Heart left ventricle (tissue), 16 donors: ENCODE measurements at places on chromosomes 3 and 15. TPM values are rescaled to one million over a fixed set of nuclear protein-coding genes. Genes with fewer than 3 reads are reported as not detected.

GRCh38 chr3:43674345-43675085, 16.2 kb upstream of the ABHD5 start:
- no peak for DNase-seq

GRCh38 chr3:4736284-4736861, 242.9 kb upstream of the BHLHE40 start:
- DNase-seq: peak; percentile 49

- no peak for DNase-seq
Observed at GRCh38 chr3:60523536-60523935, 727.7 kb downstream of the FHIT start.

DNA sequence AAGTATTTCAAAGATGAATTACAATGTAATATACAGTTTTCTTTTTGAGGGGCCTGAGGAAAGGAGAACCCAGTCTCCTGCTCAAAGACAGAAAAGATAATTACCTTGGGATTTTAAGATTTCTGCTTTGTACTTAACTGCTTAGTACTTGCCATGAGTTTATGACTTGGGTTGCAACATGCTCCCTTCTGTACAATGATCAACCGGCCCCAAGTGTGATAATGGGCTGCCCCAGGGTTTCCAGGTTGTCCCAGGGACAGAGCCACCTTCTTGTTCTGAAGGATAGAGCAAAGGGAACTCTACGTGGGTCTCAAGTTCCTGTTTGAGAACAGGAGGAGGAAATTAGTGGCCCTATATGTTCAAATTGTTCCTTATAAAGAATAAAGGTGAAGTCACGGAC, 104.8 kb downstream of the ABHD5 start:
- no peak for DNase-seq

DNA sequence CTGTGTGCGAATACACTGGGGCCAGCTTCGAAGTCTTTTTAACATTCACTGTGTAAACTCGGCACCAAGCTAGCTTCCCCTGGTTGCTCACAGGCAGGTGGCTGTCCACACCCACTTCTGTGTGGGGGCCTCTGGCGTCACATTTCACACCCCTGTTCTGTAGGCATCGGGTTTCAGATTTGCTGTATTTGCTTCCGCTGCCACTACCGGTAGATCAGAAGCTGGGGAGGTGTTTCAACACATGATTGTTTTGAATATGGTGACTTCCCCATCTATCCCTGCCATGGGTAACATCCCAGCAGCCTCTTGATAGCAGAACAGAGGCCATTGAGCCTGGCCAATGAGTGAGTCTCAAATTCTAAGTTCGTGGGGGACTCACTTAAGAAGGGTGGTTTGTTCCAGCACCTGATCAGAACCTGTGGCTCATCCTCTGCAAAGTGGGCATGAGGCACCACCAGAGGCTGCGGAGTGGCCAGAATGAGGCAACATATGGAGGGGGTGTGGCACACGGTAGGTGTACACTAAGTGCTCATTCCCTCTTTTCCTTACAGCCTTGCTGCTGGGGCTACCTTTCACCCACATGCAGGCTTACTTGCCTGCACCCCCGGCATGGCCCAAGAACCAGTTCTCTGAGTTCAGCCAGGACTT, 61.5 kb downstream of the IQSEC1 start:
- DNase-seq: no peak

- DNase-seq: no peak
Observed at GRCh38 chr15:79427781-79428598, 4.1 kb upstream of the MINAR1 start.

- DNase-seq: peak; percentile 68
Observed at GRCh38 chr15:28977377-28978010, 91.7 kb downstream of the APBA2 start.

DNA sequence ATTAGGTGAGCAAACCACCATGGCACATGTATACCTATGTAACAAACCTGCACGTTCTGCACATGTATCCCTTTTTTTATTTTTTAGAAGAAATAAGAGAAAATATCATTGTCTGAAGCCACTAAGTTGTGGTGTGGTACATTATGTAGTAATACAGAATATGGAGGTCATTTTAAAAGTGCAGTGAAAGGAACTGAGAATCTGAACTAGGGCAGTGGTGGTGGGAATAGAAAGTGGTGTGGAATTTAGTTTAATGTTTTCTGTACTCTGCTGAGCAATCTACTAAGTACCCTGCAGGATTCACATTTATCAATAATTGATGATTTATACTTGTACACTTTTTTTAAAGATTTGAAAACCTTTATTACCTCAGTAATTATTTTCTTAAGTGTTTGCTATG, 283.5 kb downstream of the CHL1 start:
- DNase-seq: no peak

GRCh38 chr3:118550122-118550521, 484.5 kb downstream of the IGSF11 start:
- no peak for DNase-seq

DNA sequence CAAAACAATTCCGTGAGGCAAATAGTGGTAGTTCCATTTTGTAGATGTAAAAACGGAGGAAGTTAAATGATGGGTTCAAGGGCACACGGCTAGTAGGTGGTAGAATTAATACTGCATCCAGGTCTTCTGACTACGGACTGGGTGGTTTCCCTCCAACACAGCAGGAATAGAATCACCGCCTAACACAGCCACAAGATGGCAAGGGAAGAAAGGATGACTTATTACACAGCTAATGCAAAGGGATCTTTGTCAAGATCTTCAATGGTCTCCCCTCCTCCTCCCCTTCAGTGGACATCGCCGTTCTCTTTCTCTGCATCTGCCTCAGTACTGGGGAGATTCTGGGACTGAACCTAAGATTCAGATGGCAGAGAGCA, 524 bp upstream of the TOPBP1 start:
- no peak for DNase-seq

- DNase-seq: no peak
Observed at GRCh38 chr3:65807225-65807624, 231.5 kb downstream of the MAGI1 start.

DNA sequence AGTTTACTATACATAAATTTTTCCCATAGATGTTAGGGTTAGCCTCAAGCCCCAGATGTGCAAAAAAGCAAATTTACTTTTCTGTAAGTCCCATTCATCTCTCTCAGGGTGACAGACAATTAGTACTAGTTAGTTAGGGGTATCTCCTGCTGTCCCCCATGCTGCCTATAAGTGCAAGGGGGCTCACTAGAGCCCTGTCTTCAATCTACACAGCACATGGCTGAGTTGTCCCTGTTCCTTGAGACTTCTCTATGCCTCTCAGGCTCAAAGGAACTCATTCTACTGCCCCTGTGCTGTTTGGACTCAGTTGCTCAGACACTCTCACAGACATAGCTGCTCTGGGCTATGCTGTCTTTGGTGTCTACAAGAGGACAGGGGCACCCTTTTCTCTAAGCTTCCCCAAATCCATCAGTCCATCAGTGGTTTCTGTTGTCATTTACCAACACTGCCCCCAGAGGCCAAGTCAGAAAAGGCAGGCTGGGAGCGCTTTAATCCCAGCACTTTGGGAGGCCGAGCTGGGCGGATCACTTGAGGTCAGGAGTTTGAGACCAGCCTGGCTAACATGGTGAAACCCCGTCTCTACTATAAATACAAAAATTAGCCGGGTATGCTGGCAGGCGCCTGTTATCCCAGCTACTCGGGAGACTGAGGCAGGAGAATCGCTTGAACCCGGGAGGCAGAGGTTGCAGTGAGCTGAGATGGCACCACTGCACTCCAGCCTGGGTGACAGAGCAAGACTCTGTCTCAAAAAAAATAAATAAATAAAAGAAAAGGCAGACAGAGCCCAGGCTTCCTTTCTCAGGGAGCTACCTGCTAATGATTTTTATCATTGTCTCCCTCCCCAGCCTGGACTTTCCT, 31.4 kb upstream of the PRTG start:
- no peak for DNase-seq

DNA sequence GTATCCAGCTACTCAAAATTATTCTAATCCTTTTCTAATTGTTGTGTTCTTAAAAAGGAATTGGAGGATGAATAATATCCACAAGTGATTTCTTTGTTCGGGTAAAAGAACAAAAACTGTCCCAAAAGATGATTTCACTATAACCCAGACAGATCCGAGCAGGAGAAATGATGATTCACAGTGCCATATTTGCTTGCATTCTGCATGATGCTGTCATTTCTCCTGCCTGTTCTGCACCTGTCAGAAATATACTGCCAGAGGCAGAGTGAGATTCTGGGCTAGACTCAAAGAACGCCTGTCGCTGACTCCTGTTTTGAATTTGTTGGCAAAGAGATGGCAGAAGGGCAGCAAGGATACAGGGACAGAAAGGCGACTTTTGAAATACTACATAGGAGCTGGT, 34.7 kb upstream of the SLC24A5 start:
- DNase-seq: no peak

GRCh38 chr3:177652556-177653291, 455.4 kb upstream of the TBL1XR1 start:
- DNase-seq: no peak

DNA sequence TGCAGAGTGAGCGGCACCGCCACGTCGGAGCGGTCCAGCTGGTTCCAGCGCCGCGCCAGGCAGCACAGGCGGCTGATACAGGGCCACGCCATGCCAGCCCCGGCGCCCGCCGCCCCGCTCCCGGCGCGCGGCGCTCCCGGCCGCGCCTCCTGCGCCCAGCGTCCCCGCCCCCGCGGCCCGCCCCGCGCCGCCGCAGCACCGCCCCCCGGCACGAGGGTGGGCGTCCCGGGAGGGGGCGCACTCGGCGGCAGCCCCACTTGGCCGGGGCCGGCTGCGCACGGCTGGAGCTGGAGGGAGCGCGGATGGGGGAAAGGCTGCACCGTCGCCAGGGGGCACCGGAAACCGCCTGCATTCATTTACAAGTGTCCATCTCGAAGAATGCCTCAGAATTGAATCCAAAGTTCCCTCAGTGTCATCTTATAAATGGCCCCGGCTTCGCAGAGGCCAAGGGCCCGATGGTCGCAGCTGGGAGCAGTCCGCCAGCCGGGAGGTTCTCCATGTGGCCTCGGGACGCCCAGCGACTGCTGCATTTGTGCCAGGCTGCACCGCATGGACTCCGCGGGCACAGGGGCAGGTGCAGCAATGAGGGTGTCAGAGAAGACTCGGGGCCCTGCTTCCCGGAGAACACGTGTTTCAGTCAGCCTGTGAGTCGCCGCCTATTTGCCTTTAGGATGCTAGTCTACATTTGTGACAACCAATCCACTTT, at the start of gene MAP6D1:
Gene MAP6D1 (minus strand): TSS at position 122 of the 706 bp plus-strand sequence. CDS start 30 bp downstream, at position 92.
- peak; percentile 29 for DNase-seq

DNA sequence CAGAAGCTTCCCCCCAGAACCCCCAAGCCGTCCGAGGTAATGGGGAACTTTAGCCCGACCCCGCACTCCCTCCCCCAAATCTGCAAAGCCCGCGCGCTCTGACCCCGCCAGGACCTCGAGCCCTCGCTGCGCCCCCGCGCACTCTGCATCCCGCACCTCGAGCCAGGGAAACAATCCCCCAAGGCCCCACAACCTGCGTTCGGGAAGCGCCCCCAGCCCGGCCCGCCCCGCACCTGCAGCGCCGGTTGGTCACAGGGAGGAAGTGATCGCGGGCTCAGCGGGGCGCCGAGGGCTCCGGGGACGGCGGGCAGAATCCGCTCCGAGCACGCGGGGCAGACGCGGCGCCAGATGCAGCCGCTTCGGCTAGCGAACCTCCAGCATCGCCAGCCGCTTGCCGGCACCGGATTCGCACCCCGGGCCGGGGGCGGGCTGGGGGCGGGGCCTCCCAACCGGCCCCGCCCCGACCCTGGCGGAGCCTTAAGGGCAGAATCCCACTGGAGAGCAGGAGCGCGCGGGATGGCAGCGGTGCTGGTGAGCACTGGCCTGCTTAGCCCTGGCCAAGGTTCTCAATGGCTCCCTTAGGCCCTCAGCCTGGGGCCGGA, at the start of gene CAMKV:
Gene CAMKV (minus strand): TSS at position 382 of the 602 bp plus-strand sequence. CDS start 7,518 bp downstream, outside the sequence.
- DNase-seq: no peak

- no peak for DNase-seq
Observed at GRCh38 chr3:159600291-159600690, 388.3 kb upstream of the IL12A start.

GRCh38 chr3:13277196-13277813, 142.8 kb downstream of the NUP210 start:
- DNase-seq: no peak

DNA sequence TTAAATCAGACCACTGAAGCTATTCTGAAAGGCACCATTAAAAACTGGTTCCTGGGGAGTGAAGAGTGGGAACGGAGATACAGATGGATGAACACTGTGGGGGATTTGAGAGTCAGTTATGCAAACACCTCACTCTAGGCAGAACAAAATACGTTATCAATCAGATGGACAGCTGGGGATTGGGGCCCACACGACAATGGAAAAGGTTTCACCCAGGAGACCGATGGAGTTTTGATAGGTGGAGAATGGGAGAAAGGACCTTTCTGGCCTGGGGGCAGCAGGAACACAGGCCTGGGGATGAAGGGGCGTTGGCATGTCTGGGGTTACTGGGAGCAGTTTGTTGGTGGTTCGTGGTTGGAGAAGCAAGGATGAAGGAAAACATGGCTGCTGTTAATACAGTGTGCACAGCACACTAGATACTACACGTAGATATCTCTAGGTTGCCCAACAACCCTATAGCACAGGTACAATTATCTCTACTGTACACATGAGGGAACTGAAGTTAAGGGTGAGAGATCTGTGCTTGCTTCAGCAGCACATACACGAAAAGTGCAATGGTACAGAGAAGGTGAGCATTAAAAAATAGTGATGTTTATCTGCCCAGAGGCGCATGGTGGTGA, 16.5 kb downstream of the ST6GAL1 start:
- DNase-seq: no peak

DNA sequence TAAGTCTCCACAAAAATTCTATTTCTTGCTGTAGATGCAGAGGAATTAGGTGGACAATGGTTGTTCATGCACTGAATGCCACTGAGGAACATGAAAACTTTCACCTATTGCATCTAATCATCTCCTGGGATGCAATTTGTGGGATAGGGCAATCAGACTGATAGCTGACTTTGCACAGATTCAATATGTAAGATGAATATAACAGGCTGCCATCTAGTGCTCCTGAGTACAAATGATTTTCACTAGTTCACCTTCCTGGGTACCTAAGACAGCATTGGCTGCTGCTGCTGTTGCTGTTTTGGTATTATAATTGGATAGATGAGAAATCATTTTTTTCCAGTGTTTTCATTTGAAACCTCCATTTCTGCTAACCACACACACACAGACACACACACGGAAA, 19.7 kb downstream of the TIMMDC1 start:
- no peak for DNase-seq

- no peak for DNase-seq
Observed at GRCh38 chr15:77702211-77702957, 69.7 kb upstream of the LINGO1 start.

DNA sequence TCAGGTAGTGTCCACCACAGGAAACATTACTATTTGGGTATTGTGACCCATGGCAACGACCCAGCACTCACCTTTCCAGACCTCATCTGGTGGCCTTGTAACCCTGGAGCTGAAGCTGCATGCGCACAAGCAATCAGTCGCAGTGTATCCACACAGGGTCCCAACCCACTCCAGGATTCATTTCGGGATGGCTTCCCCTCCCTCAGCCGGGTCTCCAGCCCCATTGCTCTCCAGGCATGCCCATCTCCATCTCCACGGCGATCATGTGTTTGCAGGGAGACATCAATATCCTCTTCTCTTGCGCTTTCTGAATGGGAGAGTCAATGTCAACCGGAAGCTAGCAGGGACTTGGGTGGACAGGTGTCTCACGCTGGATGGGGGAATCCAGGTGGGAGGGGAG, 35.2 kb downstream of the GOLGA6L2 start:
- no peak for DNase-seq

GRCh38 chr15:68278345-68278594, 725 bp downstream of the FEM1B start:
- DNase-seq: no peak

The DPPA2 gene
- polyA plus RNA-seq: not detected

The CKMT1B gene
- 0.19 TPM for polyA plus RNA-seq

The MNS1 gene
- 0.88 TPM for polyA plus RNA-seq

The POPDC2 gene
- 1,022 TPM for polyA plus RNA-seq

The HOMER2 gene
- 16.9 TPM for polyA plus RNA-seq

The SEMA3F gene
- 9.3 TPM for polyA plus RNA-seq

The C3orf62 gene
- polyA plus RNA-seq: 2.5 TPM

The SATB1 gene
- 16.5 TPM for polyA plus RNA-seq
